Vagina (tissue), 2 donors: ENCODE measurements at places on chromosomes 12 and 14.
A peak's percentile ranks its signal among the peaks of the same experiment; 100 is the strongest.

- H3K27ac ChIP-seq = no peak overlapping the region
- H3K36me3 ChIP-seq = no peaks in the 10 kb centered on the region
Measured at GRCh38 chr14:80606347-80606772, 335.2 kb downstream of the CEP128 start.

DNA sequence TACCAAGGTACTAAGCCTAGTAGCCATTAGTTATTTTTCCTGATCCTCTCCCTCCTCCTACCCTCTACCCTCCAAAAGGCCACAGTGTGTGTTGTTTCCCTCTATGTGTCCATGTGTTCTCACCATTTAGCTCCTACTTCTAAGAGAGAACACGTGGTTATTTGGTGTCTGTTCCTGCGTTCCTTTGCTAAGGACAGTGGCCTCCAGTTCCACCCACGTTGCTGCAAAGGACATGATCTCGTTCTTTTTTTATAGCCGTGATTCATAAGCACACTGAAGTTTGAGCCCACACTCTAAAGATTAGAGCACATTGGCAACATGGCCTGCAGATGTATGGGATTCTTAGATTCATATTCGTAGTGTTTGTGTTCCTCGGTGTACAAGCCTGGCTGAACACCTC lies 8.1 kb upstream of the STX2 start:
- H3K4me3 ChIP-seq = no peak overlapping the region
- H3K27me3 ChIP-seq = no peaks in the 10 kb centered on the region
- H3K27ac ChIP-seq = no peak overlapping the region
- no peaks in the 10 kb centered on the region for H3K4me1 ChIP-seq

DNA sequence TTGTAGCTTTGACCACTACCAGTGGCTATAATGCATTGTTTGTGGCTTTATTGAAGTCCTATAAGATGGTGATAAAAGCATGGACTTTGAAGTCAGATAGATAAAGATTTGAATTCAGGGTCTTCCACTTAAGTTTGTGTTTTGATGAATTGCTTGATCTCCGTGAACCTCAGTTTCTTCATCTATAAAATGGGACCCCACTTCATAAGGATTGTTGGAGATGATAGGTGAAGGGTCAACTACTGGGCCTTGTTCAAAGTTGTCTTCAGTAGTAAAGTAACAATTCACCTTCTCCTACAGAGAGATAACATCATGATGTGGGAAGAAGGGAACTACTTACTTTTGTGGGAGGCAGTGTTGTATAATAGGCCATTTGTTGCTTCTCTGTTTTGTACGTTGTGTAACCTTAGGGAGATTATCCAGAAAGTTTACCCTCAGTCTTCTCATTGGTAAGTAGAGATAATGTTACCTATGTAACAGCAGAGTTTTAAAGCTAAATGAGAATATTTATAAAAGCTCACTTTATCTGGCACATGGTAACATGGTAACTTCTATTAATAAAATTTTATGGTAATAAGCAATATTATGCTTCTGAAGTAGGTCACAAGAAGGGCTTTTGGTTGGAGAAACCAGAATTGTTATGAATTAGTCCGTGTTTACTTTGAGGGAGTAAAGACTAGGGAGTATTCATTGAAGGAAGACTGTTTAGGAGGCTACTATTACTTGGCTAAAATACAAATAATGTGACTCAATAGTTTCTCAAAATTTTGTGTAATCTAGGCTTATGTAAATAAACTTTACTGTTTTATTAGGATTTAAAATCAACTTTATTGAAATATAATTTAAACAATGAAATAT lies 15.1 kb downstream of the ADIPOR2 start:
- DNase-seq = no peak
- peaks cover 13% of the 10 kb centered on the region for H3K4me1 ChIP-seq
- no peak overlapping the region for H3K27ac ChIP-seq
- no peak overlapping the region for H3K4me3 ChIP-seq

GRCh38 chr12:73225941-73226340 lies 953.8 kb downstream of the TRHDE start:
- no peaks in the 10 kb centered on the region for H3K36me3 ChIP-seq
- H3K4me1 ChIP-seq = no peaks in the 10 kb centered on the region
- H3K27me3 ChIP-seq = no peaks in the 10 kb centered on the region
- H3K4me3 ChIP-seq = no peak overlapping the region
- H3K27ac ChIP-seq = no peak overlapping the region

DNA sequence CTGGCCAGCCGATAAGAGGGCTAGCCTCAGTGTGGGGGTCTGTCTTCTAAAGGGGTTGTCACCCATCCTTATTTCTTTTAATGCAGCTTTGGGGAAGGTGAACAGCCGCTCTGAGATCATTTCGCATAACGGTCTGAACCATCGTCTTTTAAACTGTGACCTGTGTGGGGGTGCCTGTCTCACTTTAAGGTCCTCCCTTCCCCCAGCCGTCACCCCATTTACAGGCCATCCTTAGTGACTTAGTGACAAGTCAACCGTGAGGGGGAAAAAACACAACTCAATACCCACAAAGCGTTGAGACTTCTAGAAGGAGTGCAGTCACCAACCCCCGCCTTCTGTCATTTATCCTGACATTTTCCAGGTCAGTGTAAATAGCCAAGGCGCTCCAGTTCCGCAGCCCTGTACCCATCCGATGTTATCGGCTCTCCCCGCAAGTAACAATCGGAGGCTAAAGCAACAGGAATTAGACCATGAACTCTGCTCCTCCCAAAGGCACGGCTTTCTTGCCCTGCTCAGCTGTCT lies 505 bp upstream of the DENND5B start:
- DNase-seq = no peak
- H3K4me1 ChIP-seq = peaks cover 16% of the 10 kb centered on the region
- no peaks in the 10 kb centered on the region for H3K27me3 ChIP-seq
- no peaks in the 10 kb centered on the region for H3K36me3 ChIP-seq
- H3K4me3 ChIP-seq = peak overlapping the region; percentile 87

DNA sequence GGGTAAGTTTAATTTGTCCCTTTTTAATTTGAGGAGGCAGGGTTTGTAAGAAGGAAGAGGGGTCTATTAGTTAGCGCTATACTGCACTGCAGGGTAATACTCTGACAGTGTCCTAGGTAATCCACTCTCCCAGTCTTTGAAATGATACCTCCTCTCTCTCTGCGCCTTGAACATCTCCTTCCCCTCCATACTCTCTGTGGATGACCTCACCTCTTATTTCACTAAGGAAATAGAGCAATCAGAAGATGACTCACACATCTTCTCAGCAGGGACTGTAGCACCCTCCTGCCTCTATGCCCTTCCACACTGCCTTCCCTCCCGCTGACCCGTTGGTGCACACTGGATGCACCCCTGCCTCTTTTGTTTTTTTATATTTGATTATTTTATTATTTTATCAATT lies 94.2 kb downstream of the GRIP1 start:
- no peaks in the 10 kb centered on the region for H3K27me3 ChIP-seq
- H3K4me1 ChIP-seq = no peaks in the 10 kb centered on the region
- DNase-seq = no peak
- H3K27ac ChIP-seq = no peak overlapping the region
- H3K4me3 ChIP-seq = no peak overlapping the region

DNA sequence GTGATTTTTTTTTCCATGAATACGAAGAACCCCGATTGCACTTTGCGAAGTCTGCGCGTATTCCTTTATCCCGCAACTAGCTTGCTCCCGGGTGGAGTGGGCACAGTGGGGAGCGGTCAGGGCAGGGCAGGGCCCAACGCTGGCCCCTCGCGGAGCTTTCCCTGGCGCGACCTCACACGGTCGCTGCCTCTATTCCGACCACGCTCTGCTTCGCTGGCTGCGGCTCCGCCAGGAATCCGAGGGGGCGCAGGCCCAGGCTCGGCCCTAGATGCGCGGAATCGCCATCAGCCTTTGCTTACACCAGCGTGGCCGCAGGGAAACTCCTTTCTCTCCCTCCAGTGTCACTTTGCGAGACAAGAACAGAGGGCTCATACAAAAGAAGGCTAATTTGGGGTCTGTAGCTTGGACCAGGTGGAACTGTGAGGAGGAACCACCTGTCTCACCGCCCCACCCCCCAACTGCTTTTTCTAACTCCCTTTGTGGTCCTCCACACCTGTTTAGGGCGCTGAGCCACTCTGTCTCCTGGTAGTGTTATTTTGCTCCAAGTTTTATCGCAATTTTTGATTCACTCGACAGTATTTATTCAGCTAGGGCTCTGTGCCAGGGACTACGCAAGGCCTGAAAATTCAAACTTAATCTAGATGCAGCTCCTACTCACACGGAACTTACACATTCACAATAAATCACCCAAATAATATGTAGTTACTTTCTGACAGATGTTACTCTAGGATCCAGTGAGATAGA lies 3.1 kb upstream of the NKX2-1 start:
- H3K36me3 ChIP-seq = no peaks in the 10 kb centered on the region
- no peak overlapping the region for H3K4me3 ChIP-seq
- no peak for DNase-seq
- H3K27ac ChIP-seq = no peak overlapping the region

DNA sequence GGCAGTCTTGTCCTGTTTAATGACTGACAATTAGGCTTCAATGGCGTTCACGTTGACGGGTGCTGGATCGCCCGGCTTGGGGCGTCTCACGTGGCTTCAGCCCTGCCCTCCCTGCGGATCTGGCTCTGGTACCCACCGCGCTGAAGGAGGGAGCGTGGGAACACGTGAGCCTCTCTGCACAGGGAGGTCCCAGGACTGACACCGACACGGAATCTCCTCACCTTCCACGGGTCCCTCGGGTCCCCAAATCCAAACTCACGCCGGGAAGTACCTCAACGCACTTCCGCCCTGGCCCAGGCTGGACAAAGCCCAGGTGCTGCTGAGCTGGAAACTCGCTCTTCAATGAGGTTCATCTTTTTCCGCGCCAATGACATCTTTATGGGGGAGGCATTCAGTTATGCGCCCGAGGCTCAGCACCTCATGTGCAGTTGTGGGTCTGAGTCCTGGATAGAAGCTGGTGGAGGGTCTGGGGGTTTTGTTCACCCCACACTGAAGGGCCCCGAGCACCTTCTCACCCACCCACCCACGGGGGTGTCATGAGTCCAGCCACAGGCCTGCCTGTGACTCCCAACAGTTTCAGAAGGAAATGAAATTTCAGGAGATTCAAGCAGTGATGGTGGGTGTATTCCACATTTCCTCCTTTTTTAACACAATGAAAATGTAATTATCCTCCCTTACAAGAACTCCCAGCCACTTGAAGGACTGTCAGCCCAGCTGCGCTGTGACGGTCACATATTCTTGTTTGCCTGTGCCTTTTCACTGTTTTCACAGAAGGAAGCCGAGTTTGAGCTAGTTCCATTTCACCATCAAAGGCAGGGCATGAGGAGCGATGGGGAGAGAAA lies 251.7 kb upstream of the SFSWAP start:
- no peaks in the 10 kb centered on the region for H3K4me1 ChIP-seq
- no peak overlapping the region for H3K4me3 ChIP-seq
- H3K36me3 ChIP-seq = no peaks in the 10 kb centered on the region
- no peak overlapping the region for H3K27ac ChIP-seq
- H3K27me3 ChIP-seq = no peaks in the 10 kb centered on the region

DNA sequence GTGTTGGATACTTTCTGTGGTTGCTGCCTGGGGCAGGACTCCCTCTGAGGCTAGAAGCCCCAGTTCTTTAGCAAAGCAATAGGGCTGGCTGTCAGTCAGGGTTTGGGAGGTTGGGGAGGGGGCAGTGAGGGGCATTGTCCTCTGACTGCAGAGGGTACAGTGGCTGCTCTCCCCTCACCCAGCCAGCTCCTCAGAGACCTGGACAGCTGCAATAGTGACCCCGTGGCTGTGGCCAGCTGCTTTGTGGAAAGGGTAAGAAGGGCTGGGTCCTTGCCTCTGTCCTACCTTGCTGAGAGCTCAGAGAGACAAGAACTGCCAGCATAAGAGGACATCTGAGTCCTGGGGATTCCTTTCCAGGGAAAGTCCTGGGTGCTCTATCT lies 25.8 kb downstream of the PLEKHG3 start:
- no peak overlapping the region for H3K27ac ChIP-seq
- peaks cover 24% of the 10 kb centered on the region for H3K36me3 ChIP-seq
- H3K4me3 ChIP-seq = no peak overlapping the region
- H3K27me3 ChIP-seq = no peaks in the 10 kb centered on the region

GRCh38 chr12:20040831-20041230 lies 327.5 kb upstream of the PDE3A start:
- no peak overlapping the region for H3K27ac ChIP-seq
- no peaks in the 10 kb centered on the region for H3K36me3 ChIP-seq
- H3K4me3 ChIP-seq = no peak overlapping the region
- DNase-seq = no peak

GRCh38 chr12:71721783-71722505 lies 32.7 kb upstream of the RAB21 start:
- H3K27ac ChIP-seq = no peak overlapping the region
- H3K27me3 ChIP-seq = no peaks in the 10 kb centered on the region
- H3K36me3 ChIP-seq = no peaks in the 10 kb centered on the region

DNA sequence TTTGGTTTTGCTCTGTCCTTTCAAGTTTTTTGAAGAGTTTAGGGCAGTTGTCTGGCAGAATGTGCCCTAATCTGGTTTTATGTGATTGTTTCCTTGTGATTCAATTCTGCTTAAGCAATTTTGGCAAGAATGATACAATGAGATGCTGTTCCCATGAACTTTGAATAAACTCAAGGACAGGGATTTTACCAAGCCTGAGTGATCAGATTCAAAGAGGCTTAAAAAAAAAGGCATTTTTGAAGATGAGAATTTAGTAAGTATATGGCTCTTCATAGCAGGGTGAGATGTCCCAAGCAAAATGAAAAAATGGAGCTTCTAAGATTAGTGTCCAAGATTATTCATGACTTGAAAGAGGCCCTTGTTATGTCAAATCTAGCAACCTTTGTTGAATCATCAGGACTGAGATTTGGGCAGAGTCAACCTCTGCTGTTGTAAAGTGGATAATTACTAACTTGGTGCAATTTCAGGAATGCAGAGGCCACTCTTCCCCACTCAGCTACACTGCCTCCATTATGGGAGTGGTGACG lies 180.6 kb upstream of the NUDT4 start:
- no peaks in the 10 kb centered on the region for H3K36me3 ChIP-seq
- H3K27ac ChIP-seq = no peak overlapping the region

- no peak overlapping the region for H3K4me3 ChIP-seq
- no peaks in the 10 kb centered on the region for H3K36me3 ChIP-seq
- no peaks in the 10 kb centered on the region for H3K4me1 ChIP-seq
- H3K27me3 ChIP-seq = no peaks in the 10 kb centered on the region
Measured at GRCh38 chr12:43692064-43692463, 66.5 kb downstream of the PUS7L start.
